ENCODE measurements at places on chromosomes 3 and 15.

GRCh38 chr3:126305427-126305826, 51.8 kb downstream of the KLF15 start:
- DNase-seq: no peak

- DNase-seq: no peak
Measured at GRCh38 chr15:32688151-32688639, 29.6 kb upstream of the GREM1 start.

DNA sequence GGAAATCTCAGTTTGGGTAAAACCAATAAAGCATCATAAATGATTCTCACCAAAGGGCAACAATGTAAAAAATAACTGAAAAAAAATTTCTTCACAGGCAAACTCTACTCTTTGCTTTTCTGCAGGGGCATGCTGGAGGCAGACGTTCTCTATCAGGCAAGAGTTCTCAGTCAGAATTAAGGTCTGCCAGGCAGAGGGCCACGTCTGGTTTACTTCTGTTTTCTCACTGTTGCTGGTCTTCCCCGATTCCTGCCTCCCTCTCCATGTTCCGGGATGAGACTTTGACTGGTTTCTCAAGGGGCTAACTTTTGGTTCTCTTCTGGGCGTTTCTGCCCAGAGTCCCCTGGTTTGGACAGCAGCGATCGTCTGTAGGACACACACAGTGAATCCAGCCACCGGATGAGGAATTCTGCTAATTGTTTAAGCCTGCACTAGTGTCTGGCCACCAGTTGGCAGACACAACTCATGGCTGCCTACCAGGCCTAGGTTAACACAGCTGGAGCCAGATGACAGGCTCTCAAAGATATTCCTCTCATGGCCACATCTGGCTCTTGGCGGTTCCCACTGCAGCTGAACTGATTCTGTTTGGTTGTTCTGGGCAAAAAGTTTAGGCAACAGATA, 273.1 kb downstream of the FOXP1 start:
- DNase-seq: no peak

- no peak for DNase-seq
Measured at GRCh38 chr3:32239307-32240158, 1.1 kb downstream of the CMTM8 start.

- DNase-seq: no peak
Measured at GRCh38 chr3:182755712-182756111, 37.6 kb upstream of the ATP11B start.

GRCh38 chr3:71121429-71122167, 461.9 kb downstream of the FOXP1 start:
- DNase-seq: no peak

- no peak for DNase-seq
Measured at GRCh38 chr3:10625323-10625722, 119.9 kb upstream of the ATP2B2 start.

GRCh38 chr3:184884359-184885017, 72.5 kb downstream of the VPS8 start:
- no peak for DNase-seq

- no peak for DNase-seq
Measured at GRCh38 chr3:48423883-48424695, 5.8 kb downstream of the PLXNB1 start.

DNA sequence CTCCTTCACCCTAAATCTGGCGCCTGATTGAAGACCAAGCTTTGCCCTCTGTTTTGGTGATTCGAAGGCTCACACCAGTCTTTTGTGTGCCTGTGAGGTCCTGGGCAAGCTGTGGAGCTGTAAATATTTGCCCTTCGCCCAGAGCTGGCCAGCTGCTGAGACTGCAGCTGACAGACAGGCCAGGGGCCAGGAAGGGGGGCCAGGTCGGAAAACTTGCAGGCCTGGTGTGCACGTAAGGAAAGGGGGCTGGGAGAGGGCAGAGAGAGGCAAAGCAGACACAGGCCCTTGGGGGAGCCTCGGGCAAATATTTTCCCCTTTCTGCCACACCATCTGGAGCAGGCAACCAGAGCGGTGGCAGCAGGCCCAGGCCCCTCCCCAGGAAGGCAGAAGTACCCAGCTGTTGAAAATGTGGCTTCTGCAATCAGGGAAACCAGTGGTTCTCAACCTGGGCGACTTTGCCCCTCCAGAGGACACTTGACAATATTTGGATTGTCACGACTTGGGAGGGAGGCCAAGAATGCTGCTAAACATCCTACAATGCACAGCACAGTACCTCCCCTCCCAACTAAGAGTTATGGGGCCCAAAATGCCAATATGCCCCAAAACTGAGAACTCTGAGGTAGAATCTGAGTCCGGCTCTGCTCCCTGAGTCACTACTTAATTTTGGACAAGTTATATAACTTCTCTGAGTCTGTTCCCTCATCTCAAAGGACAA, 2.5 kb downstream of the PDZRN3 start:
- no peak for DNase-seq

DNA sequence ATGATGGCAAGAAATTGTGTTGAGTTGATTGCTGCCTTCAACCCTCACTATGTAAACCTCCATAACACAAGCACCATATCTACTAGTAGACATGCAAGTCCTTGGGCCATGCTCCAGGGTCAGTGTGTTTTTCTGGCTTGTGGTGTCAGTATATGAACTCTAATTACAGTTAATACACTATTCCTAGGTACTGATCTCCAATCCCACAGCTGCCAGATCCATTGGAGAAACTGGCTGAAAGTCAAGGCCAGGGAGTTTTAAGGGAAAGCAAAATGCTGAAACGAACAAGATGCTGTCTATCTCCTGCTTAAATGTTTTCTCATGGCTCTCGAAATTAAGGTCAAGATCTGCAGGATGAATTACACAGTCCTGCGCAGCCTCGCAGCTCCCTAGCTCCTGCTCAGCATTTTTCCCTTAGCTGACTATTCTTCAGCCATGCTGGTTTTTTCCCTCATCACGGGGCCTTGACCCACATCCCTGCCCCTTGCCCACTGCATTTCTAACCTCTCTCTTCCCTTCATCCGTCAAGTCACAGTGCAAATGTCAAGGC, 425.0 kb upstream of the ADAMTS9 start:
- DNase-seq: no peak

- no peak for DNase-seq
Measured at GRCh38 chr3:169384573-169384972, 278.9 kb downstream of the MECOM start.

DNA sequence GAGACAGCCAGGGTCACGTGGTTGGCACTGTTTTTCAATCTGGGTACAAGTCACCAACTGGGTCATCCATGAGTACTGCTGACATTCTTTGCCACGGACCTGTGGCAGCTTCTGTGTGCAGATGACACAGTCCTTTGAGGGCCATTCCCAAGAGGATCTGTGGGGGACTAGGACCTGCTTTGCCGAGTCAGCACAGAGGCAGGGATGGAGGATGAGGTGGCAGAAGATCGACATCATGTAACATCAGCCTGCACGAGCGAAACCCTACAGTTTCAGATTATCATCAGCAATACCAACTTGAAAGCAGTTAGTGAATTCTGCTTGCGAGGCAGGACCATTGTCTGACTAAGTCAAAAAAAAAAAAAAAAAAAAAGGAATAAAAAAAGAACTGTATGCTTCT, 227.7 kb downstream of the FOXP1 start:
- no peak for DNase-seq

DNA sequence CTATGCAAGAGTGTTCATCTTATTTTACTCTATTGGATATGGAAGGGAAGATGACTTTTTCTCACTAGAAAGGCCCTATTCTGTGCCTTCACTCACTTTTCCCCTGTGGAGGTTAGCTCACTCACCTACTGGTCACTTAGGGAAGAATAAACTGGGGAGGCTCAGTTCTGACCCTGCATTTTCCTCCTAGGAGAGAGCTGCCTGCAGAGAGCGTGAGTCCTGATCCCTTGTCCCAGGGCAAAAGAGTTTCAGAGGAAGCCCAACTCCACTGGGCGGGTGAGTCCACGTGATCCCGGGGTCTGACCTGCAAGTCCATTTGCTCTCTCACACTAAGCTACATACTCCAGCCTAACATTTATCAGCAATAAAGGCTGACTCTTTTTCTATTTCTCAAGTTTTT, 8.4 kb downstream of the MORC1 start:
- no peak for DNase-seq

GRCh38 chr3:8767667-8768363, 1.6 kb downstream of the OXTR start:
- DNase-seq: no peak

DNA sequence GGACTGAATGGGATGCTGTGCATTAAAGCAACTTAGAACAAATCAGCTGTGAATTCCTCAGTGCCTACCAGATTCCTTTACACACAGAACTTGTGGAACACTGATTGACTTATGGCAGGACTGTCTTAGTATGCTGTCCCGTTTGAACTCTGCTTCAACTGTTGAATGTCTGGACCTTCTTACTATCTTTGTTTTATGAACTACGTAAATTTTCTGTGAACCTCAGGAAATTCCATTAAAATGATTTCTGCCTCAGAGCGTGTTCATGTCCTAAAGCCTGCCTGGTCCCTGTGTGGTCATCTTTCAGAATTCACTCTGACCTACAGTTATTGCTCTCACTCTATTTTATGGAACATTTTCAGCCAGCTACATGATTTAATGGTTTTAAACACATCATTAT, 29.4 kb upstream of the FBN1 start:
- DNase-seq: no peak

DNA sequence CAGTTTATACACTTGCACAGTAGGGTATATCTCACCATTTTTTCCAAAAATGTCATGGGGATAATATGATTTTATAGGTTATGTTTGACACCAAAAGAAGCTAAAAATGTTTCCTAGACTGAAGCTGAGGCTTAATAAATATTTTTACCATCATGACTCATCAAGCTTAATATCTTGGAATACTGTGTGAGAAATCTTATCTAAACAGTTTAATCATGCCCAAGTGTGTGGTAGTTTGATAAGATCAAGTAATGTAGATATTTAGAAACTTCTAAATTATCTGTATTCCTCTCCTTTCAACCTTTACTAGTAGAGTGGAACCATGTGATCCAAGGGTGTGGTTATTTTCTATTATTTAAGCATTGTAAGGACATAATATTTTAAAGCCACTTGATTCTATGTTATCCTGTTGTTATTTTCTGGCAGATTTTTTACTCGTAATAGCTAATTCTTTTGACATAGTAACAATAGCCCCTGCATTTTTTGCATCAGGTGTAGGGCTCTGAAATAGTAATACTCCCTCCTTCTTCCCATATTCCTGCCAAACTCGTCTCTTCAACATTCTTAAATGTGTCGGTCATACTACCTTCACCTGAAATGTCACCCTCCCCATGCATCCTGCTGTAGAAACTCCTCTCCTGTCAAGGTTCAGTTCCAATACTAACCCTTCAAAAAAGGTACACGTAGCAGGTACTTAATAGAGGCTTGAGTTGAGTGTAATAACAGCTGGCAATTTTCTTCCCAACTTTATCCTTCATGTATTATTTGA, 729.6 kb downstream of the NLGN1 start:
- no peak for DNase-seq

DNA sequence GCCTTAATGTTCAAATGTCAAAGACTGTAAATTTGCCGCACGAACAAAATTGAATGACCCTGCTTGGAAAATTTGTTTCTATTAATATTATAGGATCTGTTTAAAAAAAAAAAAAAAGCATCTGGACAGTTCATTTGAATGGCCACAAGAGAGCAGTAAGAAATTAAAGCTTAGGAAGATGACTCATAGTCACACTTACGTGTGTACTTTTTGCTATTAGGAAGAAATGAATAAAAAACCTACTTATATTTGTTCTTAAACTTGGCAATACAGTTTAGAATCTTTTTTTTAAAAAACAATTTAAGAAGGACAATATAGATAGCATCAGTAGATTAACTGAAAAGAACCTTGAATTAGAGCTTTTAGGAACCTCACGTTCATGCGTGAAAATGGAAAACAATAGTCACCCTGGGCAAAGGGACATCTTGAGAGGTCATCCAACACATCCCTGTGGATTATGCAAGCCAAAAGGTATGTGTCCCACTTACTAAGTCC, 621.8 kb downstream of the MECOM start:
- no peak for DNase-seq

DNA sequence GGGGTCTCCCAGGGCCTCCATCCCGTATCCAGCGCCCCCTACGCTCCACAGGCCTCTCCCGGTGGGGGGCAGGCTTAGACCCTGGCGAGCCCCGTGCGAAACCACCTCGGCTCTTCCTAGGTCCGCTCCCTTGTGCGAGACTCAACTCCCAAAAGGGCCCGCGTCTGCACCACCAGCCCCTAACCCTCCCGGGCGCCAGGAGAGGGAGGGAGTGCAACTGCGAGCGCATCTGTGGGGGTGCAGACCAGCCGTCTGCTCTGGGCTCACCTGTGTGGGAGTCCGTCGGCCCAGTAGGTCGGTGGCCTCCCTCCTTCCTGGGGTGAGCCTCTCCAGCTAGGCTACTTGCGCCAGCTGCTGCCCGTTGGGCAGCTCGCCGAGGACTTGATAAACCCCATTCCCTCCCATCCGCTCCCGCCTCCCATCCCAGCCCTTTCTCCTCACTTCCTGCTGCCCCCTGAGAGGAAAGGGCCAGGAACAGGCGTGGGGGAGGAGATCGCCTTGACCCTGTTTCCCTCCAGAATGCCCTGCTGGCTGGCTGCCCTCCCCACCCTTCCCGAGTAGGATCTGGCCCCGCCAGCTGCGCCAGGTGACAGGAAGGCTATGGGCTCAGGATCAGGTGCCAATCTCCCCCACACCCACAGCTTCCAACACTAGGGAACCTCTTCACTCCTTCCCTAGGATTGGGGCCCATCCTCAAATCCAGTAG, at the start of gene HYAL2:
HYAL2 (minus strand) TSS at position 360 of the 706 bp plus-strand sequence. CDS start 2,256 bp downstream, outside the sequence.
- no peak for DNase-seq

- DNase-seq: no peak
Measured at GRCh38 chr15:97545799-97546198, 414.7 kb upstream of the ARRDC4 start.

GRCh38 chr15:77508541-77509243, 88.0 kb downstream of the HMG20A start:
- no peak for DNase-seq

DNA sequence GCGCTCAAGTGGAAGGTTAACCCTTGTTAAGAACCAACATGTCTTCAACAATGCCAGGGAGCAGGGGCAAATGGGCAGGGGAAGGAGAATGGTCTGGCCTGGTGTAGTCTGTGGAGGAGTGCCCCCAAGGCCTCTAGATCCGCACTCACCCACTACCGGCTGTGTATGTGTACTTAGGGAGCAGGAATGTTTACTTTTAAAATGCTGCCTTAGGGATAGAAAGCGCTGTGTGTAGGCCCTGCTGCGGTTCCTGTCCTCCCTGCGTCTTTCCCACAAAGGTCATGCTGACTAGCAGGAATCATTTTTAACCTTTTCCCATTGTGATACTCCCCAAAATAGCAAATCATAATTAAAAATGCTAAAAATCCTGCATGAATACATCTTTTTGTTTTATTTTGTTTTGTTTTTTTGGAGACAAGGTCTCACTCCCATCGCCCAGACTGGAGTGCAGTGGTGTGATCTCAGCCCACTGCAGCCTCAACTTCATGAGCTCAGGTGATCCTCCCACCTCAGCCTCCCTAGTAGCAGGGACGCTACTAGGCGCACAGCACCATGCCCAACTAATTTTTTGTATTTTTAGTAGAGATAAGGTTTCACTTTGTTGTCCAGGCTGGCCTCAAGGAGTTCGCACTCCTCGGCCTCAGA, 35.9 kb upstream of the CEMIP start:
- DNase-seq: no peak

GRCh38 chr3:112338021-112338726, 5.2 kb downstream of the CD200 start:
- no peak for DNase-seq

All from stimulated activated CD8-positive, alpha-beta memory T cell treated with anti-CD3 and anti-CD28 coated beads, Interleukin-4, amount 100 ng/mL, for 24 hours (primary cell).